Uterus (tissue), 4 donors: ENCODE measurements at places on chromosomes 2 and 18.

GRCh38 chr18:51383711-51384110 is 186.2 kb upstream of the MEX3C start:
- no peak for DNase-seq

- DNase-seq: no peak
Observed at GRCh38 chr2:236687296-236687965, 117.8 kb downstream of the ACKR3 start.

- DNase-seq: no peak
Observed at GRCh38 chr2:129437725-129438124, 541.7 kb upstream of the RAB6C start.

- DNase-seq: no peak
Observed at GRCh38 chr2:28546242-28546641, 50.4 kb downstream of the PLB1 start.

DNA sequence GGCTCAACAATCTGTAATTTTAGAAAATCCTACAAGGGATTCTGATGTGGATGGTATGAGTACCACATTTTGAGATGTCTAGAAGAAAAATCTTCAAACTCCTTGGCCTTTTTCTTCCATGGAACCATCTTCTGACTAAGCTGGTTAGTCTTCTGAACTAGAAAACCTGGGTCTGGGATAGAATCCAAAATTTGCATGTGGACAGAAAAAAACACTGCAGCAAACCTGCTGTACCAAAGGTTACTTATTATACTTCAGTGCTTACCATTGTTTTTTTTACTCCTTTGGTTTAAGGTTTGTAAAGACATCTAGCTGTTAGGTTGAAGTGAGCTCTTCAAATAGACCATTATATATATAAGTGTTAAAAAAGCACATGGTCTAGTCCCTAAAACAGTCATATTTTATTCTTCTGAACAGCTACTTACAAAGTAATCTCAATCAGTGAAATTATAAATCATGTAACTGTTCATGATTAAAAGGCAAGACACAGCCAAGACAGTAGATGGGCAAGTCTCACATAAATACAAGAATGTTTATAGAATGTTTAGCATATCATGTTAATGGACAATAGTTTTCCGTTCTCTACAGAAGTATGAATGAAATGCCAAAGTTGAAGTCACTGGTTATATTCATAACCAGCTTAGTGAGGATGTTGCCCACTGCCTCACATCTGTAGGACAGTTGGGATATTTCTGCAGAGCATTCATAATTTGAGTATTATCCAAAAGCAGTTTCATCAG is 85.5 kb downstream of the ORC4 start:
- DNase-seq: no peak
